Posterior cingulate gyrus (tissue), 11 donors: ENCODE measurements at places on chromosomes 1 and 21.

DNA sequence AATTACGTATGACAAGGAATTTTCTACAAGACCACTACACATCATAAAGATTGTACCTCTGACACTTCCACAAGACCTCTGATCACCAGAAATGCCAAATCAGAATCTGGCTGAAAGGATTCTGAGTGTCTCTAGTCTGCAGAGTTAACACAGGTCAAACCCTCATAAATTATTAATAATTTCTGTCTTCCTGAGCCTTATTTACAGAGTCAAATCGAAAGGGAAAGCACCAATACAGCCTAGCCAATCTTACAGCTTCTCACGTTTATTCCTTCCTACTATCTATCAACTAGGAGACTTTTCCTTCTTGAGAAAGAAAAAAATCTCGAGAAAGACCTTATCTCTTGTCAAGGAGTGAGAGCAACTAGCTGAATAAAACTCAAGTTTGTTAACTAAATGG, 2151.6 kb downstream of the MRPL39 start:
- no peak for DNase-seq

- DNase-seq: no peak
Measured at GRCh38 chr1:193540511-193540910, 354.1 kb upstream of the B3GALT2 start.

DNA sequence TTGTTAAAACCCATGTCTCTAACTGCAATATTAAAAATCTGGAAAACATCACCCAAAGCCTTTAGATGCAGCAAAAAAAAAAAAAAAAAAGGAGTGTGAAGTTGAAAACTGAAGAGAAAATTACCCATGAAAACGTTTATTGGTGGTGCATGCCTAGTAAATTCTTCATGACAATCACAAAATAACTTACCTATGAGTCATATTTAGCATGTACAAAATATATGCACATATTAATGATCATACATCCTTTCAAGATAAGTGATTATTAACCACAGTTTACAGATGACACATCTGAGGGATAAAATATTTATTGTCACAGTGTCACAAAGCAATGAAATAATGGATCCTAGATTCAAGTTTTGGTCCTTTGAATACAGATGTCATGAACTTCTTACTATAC, 505.2 kb upstream of the NR5A2 start:
- no peak for DNase-seq

DNA sequence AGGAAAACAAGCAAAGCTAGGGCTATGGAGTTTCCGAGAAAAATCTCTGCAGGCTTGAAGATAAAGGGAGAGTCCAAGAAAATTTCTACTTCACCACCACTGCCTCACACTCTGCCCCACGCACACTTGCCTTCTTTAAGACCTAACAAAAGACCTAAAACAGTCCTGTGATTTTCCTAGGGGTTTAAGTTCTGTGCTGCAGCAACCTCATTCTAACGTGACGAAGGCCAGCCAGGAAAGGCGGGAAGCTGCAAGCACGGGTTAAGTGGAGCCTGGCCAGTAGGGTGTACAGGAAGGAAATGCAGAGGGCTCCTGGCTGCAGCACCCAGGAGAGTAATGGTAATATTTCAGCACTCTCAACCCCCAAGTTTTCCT, 1.5 kb downstream of the SPATA6 start:
- peak; percentile 24 for DNase-seq

GRCh38 chr1:9628541-9629444, 22.7 kb upstream of the PIK3CD start:
- no peak for DNase-seq

GRCh38 chr21:38499296-38499695, 1.0 kb upstream of the ERG start:
- no peak for DNase-seq
